ENCODE measurements at places on chromosomes 6 and 20.

GRCh38 chr6:28940294-28940857 lies 16.6 kb upstream of the TRIM27 start:
- no peak for DNase-seq

GRCh38 chr20:49187330-49187850 lies 744 bp downstream of the STAU1 start:
- DNase-seq: peak; percentile 18

DNA sequence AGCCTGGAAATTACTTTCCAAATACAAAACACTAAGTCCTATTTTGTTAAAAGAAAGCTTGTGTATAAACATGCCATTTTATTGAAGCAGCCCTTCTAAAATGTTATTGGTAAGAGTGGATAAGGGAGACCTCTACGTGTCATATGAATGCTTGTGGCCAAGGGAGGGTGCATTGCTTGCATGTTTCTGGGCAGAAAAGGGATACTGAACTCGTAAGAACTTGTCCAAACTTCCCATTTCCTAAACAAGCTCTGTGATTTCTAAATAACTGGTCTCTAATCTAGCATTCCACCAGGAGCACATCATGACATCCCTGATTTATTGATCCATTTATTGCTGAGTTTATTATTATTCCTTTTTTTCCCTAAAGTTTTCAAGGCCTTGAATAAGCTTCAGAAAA lies 474.1 kb downstream of the CD109 start:
- DNase-seq: peak; percentile 27

DNA sequence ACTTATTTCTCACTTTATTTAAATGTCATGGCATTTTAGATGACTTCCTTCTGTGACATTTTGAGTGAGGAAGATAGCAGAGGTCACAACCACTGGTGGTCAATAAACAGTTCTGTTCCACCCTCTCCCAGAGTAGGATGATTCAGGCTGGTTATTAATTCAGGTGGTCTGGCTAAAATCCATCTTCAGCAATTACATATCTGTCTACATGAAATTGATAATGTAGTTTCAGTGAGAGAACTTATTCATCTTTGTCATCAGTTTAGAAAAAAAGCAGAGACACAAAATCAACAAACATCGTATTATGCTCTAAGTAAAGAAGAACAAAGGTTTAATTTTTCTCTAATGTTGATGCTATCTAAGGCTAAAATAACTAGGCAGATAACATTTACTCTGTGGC lies 525.5 kb downstream of the TENT5A start:
- no peak for DNase-seq

- DNase-seq: peak; percentile 23
Measured at GRCh38 chr20:50729901-50730764, 1.2 kb upstream of the PARD6B start.

GRCh38 chr20:59324521-59325141 lies 24.2 kb downstream of the EDN3 start:
- no peak for DNase-seq

DNA sequence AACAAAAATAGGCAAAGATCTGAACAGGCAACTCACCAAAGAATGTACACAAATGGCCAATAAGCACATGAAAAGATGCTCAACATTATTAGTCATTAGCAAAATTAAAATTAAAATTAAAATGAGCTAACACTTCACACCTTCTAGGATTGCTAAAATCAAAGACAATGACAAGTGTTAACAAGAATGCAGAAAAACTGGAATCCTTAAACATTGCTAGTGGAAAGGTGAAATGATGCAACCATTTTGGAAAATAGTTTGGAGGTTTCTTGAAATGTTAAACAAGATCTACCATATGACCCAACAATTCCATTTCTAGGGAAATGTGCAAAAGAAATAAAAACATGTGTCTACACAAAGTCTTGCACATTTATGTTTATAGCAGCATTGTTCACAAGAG lies 75.5 kb upstream of the DST start:
- DNase-seq: no peak

- peak; percentile 38 for DNase-seq
Measured at GRCh38 chr20:47784599-47785310, 526 bp downstream of the SULF2 start.

GRCh38 chr6:47237196-47237595 lies 72.5 kb downstream of the TNFRSF21 start:
- DNase-seq: no peak

GRCh38 chr6:38827024-38827423 lies 111.9 kb downstream of the DNAH8 start:
- DNase-seq: no peak

- DNase-seq: no peak
Measured at GRCh38 chr20:18645196-18645745, 57.4 kb downstream of the DTD1 start.

GRCh38 chr6:36860126-36860525 lies 14.5 kb downstream of the PPIL1 start:
- DNase-seq: no peak

DNA sequence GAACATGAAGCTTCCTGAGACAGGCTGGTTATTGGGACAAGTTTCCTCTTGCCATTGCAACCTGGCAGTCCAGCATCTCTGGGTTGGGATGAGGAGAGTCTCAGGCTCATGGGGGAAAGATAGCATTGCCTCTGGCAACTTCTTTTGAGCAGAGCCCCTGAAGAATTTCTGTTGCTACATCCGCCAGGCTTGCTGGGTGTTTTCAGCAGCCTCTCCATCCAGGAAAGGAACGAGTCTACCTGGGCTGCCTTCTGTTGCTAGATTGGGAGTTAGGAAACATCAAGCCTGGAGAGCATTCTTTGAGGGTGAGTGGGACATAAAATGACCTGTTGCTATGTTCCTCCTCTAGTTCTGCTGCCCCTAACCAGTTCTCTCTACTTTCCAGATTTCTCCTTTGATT lies 313.5 kb downstream of the RFPL4B start:
- DNase-seq: no peak

DNA sequence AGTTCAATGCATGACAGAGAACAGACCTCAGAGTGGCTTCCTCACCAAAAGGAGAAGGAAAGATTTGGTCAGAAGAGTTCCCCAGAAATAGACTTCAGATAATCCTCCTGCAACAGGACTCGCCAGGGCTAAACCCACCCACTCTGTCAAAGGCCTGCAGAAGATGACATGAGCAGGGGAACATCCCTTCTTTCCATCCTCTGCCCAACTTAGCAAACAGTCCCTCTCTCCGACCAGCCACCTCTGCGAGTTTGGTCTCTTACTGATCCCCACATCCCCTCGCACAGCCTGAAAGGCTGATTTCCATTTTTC lies 7.5 kb downstream of the NFATC2 start:
- no peak for DNase-seq

DNA sequence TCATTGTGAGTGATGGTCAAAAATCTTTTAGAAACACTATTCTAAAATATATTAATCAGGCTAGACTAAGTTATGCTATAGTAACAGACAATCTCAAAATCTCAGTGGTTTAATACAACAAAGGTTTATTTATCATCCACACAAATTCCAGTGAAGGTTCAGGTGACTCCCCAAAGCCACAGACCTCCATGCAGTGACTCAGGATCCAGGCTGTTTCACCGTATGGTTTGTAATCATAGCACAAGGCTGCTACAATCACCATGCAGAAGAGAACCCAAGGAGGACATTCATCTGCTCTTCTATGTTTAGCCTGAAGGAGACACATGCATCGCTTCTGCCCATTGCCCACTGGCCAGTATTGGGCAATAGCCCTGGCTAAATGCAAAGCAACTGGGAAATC lies 46.2 kb downstream of the BFSP1 start:
- DNase-seq: no peak

- DNase-seq: no peak
Measured at GRCh38 chr6:15614277-15614676, 48.6 kb downstream of the DTNBP1 start.

GRCh38 chr20:34622821-34623451 lies 54.0 kb downstream of the PIGU start:
- no peak for DNase-seq

- no peak for DNase-seq
Measured at GRCh38 chr6:47131773-47132172, 89.6 kb upstream of the ADGRF1 start.

DNA sequence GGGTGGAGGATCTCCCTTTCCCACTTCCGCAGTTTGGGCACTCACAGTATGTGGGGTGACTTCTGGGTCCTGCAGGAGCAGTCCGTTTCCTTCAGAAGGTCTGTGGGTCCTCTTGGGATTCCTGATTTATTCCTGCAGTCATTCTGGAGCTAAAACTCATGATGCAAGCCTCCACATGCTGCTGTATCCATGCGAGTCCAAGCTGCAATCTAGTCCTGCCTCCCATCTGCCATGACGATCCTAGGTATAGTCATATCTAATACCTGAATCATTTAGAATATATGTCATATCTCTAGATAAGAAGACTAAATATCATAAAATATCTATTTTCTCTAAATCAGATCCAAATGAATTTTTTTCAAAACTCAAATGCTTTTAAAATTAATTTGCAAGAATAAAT lies 103.4 kb upstream of the AHI1 start:
- no peak for DNase-seq

DNA sequence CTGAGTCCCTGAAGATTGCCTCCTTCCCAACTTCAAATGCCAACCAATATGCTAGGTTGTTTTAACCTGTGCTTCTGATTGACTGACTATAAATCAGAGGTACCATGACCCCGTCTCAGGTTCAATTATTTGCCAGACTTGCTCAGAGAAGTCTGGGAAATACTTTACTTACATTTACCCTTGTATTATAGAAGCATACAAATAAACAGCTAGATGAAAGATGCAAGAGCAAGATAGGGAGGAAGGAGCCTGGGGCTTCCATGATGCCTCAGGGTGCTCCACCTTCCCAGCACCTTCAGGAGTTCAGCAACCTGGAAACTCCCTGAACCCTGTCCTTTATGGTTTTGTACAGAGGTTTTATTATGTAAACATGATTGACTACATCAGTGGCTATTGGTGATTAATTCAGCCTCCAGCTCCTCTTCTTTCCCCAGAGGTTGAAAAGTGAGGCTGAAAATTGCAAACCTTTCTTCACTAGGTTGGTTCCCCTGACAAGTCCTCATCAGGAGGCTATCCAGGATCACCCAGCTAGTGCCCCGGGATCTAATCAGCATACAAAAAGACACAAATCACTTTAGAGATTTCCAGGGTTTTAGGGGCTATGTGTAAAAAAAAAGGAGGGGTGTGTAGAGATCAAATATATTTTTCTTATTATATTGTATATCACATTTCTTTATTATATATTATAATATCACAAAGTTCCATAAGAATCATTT lies 547.7 kb downstream of the EPM2A start:
- DNase-seq: no peak

DNA sequence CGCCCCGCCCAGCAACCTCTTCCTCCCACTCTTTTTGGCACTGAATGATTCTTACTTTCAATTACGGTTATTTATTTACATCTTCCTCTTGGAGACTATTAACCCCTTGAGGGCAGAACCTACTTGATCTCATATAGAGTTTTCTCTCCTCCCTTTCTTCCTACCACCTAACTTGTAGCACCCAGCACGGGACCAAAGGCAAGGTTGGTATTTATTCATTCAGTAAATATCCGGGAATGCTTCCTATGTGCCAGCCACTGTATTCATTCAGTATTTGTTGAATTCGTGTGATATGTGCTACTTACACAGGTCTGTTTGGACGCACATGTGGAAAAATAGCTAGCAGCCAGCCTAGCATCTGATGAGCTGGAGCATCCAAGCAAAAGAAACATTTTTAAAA lies 1.3 kb upstream of the CNKSR3 start:
- DNase-seq: no peak

DNA sequence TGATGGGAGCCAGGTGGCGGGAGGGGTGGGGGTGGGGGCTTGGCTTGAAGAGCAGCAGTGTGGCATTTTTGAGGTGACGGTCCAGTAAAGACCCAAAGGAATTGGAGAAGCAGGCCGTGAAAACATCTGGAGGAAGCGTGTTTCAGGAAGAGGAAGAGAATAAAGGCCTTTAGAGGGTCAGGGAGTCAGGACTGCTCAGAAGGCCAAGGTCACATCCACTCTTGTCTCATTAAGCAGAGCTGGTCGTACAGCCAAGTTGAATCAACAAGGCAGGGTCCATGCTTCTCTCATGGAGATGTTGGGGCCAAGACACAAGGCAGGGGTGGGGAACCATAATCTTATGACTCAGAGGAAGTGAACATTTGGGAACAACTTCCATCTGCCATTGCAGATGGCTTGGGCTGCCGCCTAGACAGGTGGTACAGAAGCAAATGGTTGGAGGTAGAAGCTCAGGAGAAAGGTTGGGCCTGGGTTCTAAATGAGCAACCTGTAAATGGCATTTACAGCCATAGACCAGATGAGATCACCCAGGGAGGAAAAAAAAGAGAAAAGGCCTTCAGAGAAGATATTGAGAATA lies 179.6 kb downstream of the TTLL2 start:
- no peak for DNase-seq

DNA sequence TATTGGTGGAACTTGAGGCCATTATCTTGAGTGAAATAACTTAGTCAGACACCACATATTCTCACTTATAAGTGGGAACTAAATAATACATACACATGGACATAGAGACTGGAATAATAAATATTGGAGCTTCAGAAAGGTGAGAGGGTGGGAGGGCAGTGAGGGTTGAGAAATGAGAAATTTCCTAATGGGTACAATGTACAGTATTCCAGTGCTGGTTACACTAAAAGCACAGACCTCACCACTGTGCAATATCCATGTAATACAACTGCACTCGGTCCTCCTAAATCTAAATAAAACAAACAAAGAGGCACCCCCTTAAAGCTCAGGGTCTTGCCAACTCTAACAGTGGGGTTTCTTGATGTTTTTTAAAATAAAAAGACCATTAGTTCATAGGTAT lies 53.2 kb downstream of the IGF2R start:
- no peak for DNase-seq

GRCh38 chr20:25058847-25059810 lies 1.2 kb upstream of the ACSS1 start:
- no peak for DNase-seq

DNA sequence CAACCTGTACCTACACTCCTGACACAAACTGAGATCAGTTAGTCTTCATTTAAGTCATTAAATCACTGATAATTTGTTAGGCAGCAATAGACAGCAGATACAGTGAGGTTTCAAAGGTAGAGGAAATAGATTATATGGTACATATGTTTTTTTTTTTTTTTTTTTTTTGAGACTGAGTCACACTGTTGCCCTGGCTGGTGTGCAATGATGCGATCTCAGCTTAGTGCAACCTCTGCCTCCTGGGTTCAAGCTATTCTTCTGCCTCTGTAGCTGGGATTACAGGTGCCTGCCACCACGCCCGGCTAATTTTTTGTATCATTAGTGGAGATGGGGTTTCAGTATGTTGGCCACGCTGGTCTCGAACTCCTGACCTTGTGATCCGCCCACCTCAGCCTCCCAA lies 38.2 kb upstream of the KIF13A start:
- DNase-seq: no peak

GRCh38 chr6:104563306-104563705 lies 296.4 kb downstream of the HACE1 start:
- DNase-seq: no peak

DNA sequence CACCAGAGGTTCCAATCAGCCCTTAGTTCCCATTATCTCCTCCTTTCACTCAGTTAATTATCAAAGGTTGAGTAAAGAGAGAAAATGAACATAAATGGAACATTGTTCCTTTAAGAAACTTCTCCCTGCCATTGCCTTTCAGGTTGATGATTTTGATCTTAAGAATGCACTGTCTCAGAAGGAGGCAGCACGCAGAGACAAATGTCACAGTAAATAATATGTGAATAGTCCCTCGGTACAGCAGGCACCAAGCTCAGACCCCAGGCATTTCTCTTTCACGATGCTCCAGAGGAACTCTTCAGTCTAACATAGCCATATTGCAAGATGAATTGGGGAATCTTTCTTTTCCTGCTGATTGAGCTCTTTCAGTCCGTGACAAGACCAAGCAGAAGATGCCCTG lies 435.3 kb upstream of the SPTLC3 start:
- DNase-seq: no peak

- DNase-seq: no peak
Measured at GRCh38 chr6:77371748-77372147, 91.5 kb downstream of the HTR1B start.

All from iris pigment epithelial cell (primary cell).